ENCODE measurements at places on chromosomes 3 and 15. TPM values are rescaled to one million over a fixed set of nuclear protein-coding genes. Genes with fewer than 3 reads are reported as not detected.
A peak's percentile ranks its signal among the peaks of the same experiment; 100 is the strongest.

ASB14 gene
- not detected for total RNA-seq

SIDT1 gene
- total RNA-seq = 0.02 TPM

GRCh38 chr3:127220497-127220896 lies 27.6 kb downstream of the PRR23E start:
- peak; percentile 20 for DNase-seq

CHL1 gene
- total RNA-seq = not detected

CASR gene
- total RNA-seq = not detected

Data from A172 (cell line).